ENCODE measurements at places on chromosomes 16 and 17.

GRCh38 chr16:82630219-82630618 is 3.5 kb downstream of the CDH13 start:
- DNase-seq, result no peak

DNA sequence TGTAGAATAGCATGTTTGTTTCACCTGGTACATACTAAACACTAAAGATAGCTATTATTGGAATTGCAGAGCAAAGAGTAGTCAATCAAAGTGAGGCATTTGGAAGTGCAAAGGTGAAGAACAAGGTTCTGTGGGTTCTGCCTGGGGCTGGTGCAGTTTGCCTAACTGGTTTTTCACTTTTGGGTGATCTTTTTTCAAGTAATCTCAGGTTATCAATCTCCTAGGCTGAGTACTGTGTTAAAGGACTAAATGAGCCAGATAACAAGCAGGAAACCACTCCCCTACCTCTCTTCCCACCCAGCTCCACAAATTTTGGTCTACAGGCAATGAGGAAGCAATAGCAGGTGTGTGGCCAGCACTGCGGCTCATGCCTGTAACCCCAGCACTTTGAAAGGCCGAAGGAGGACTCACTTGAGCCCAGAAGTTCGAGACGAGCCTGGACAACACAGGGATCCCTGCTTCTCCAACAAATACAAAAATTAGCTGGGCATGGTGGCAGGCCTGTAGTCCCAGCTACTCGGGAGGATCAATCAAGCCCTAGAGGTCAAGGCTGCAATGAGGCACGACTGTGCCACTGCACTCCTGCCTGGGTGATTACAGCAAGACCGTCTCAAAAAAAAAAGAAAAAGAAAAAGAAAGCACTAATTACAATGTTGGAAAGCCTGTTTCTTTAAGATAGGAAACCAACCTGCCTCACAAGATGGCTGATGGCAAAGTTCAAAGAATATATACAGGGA is 2.0 kb upstream of the NTAN1 start:
- no peak for DNase-seq

DNA sequence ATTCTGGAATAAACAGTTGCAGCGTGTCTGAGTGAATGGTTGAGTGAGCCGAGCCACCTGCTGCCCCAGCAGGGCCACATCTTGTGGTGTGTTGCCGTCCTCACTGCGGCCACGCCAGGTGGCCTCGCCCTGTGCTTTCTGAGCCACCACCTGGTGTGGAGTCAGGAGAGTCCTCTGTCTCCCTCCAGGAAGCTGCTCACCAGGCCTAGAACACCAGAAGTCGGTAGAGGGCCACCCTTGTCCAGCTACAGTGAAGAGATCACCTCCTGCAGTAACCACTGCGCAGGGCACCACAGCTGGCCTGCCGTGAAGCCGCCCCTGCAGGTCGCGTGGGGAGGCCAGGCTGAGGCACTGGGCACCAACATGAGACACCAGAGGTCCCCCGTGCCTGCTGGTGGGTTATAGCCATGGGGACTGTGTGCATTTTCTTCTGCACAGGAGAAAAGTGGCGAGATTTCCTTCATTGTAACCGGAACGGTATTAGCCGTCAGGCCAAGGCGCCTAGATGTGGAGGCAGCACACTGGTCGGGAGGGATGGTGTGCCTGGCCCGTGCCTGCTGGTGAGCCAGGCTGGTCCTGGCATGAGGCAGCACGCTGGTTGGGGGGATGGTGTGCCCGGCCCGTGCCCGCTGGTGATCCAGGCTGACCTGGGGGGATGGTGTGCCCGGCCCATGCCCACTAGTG is 28.9 kb upstream of the FOXK2 start:
- no peak for DNase-seq

DNA sequence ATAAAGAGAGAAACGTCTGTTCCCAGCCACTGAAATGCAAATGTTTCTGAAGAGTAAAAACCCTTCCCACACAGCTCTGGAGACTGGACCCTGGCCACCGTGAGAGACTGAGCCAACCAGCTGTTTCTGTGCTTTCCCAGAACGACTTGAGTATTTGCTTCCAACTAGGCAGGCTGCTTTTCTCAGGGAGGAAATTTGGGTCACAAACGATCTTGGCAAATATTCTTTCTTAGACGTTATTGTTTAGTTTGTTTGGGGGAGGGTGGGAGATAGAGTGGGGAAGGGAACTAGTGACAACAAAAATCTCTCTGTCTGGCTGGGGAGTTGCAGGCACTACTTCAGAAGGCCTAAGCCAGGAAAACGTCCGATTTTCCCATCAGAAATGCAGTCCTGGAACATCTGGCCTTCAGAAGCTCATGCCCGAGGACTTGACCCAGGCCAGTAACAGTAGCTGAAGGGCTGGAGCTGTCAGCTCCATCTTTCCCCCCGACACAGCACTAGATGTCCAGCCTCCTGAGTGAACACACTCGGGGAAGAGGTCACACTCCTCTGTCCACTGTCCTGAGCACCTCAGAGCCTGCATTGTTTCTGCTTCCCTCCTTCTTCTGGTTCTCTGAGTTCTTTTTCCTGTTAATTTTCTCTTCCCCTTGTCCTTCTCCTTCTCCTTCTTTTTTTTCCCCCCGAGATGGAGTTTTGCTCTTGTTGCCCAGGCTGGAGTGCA is 4.0 kb downstream of the CCDC92B start:
- DNase-seq, result peak; percentile 26

DNA sequence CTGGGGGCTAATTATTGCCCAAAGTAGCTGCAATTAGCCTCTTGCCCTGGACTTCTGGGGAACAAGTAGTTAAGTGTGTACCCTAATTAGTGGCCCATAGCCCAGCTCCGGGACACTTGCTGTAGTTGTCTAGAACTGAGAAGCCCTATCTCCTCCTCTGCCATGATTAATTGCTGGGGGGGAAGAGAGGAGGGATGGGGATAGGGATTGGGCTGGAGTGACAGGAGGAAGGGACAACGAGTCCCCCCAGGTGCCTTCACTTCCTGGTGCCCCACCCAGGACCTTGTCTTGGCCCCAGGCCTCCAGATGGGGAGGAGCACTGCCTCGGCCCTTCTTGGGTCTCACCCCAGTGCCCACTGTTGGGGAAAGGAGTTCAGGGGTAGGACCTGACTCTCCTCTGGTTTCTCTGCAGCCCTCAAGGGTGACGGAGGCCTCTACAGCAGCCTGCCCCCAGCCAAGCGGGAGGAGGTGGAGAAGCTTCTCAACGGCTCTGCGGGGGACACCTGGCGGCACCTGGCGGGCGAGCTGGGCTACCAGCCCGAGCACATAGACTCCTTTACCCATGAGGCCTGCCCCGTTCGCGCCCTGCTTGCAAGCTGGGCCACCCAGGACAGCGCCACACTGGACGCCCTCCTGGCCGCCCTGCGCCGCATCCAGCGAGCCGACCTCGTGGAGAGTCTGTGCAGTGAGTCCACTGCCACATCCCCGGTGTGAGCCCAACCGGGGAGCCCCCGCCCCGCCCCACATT is 17.4 kb downstream of the NGFR start:
- DNase-seq, result no peak

DNA sequence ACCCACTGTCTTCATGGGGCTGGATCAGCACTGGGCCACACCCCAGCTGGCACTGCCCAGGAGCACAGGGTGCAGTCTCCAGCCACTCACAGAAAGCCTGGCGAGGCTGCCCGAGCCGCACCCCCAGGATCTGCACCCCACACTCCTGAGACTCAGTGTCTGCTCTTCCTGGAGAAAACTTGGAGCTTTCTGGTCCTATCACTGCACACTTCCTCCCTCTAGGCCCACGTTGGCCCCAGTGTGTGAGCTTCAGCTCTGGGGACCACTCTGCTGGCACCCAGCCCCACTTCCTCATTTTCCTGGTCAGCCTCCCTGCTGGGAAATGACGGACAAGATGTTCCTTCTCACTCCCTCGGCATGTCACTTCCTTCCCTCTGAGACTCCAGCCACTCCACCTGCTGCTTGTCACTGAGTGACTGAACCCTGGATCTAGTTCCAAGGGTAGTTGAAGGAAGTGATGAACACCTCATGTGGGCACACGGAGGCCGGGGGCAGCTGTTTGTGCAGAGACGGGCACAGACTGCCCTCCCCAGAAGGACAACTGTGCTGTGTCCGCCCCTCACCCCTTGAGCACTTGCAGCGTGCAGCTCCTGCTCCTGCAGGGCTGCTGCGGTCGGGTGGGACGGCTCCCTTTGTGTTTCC is 29.0 kb downstream of the ZC3H18 start:
- peak; percentile 72 for DNase-seq

- no peak for DNase-seq
Observed at GRCh38 chr16:90078579-90078895, 1.4 kb upstream of the PRDM7 start.

GRCh38 chr17:17762744-17763105 is 74.1 kb downstream of the SREBF1 start:
- DNase-seq, result no peak

DNA sequence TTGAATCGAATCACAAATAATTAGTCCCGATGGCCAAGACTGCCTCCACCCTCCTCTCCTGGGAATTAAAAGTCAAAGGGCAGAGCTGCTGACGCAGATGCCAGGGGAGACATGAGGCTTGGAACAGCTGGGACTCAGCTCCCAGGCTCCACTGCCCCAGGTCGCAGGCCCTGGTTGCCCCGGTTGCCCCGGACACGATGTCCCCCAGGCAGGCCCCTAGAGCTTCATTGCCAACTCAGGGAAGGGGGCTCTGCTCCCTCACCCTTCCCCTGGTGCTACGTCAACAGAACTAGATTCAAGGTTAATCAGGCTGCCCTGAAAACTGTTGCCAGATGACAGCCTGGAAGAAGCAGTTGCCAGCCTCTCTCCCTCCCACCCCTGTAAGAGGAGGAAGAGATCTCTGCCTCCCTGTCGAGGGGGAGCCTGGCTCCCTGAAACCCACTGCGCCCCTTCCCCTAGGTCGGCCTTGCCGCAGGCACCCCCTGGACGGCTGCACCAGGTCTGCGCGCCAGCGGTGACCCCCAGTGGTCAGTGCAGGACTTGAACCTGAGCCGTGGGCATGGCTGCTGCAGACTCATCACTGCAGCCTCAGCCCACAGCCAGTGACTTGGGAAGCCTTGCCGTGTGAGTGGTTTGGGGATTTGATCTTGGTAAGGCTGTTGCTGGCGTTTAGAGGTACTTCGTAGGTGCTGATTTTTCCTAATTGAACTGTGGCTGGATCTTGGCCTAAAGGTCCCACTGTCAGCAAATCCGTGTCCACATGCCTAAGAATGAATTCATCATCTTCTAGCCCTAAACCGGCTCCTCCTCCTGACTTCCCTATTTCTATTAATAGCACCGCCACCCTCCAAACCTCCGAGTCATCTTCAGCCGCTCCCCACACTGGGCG is 84.1 kb upstream of the TOB1 start:
- DNase-seq, result peak; percentile 80

GRCh38 chr17:40462343-40463121 is 19.3 kb downstream of the IGFBP4 start:
- DNase-seq, result no peak

DNA sequence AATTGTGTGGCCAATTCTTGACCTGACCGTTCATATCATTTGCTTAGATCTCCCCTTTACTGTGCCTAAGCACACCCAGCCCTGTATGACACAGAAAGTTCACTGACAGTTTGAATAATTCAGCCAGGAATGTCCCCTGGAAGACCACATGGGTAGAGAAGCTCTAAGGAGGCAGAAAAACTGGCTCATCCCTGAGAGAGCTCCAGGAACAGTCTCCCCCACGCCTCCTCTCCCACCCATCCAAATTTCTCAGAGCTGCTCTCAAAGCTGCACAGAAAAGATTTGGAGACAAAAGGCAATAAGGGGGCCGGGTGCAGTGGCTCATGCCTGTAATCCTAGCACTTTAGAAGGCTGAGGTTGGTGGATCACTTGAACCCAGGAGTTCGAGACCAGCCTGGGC is 11.2 kb downstream of the PRAC1 start:
- no peak for DNase-seq

- DNase-seq, result peak; percentile 79
Observed at GRCh38 chr16:75555213-75555706, 792 bp downstream of the TMEM231 start.

GRCh38 chr17:69593351-69593715 is 178.8 kb downstream of the MAP2K6 start:
- no peak for DNase-seq

DNA sequence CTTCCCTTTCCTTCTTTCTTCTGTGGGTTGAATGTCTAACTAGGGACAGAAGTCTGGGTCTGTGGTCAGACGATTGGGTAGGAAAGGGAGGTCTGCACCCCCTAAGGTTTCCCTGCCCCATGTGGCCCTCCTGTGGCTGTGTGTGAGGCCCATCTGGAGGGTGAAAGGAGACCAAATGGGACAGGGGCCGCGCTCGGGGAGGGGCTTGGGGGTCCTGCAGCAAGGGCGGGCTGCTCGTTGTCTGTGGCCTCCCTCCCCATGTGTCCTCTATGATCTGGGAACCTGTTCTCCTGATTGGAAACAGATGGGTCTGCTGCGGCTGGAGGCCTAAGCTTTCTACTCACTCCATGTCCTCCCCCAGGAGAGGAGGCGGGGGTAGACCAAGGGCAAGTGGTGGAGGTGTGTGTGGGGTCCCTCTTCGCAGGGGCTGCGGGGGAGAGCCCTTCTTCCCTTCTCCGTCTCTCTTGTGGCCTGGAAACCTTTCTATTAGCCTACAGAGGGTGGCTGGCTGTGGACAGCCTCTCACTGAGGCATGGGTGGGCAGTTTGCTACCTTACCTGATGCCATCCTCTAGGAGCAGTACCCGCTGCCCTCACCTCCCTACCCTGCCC is 18.6 kb downstream of the IGFBP4 start:
- DNase-seq, result no peak

- DNase-seq, result no peak
Observed at GRCh38 chr16:56709443-56710040, 20.4 kb upstream of the NUP93 start.

DNA sequence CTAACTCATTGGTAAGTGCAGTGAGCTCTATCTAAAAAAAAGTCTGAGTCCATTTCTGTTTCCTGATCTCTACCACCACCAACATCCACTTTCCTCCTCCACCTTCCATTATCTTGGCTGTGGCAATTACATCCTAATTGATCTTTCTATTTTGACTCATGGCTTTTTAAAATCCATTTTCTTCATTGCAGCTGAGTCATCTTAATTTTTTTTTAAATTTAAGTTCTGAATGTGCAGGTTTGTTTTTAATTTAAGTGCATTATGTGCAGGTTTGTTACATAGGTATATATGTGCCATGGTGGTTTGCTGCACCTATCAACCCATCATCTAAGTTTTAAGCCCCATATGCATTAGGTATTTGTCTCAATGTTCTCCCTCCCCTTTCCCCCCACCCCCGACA is 390.7 kb downstream of the XYLT1 start:
- no peak for DNase-seq

DNA sequence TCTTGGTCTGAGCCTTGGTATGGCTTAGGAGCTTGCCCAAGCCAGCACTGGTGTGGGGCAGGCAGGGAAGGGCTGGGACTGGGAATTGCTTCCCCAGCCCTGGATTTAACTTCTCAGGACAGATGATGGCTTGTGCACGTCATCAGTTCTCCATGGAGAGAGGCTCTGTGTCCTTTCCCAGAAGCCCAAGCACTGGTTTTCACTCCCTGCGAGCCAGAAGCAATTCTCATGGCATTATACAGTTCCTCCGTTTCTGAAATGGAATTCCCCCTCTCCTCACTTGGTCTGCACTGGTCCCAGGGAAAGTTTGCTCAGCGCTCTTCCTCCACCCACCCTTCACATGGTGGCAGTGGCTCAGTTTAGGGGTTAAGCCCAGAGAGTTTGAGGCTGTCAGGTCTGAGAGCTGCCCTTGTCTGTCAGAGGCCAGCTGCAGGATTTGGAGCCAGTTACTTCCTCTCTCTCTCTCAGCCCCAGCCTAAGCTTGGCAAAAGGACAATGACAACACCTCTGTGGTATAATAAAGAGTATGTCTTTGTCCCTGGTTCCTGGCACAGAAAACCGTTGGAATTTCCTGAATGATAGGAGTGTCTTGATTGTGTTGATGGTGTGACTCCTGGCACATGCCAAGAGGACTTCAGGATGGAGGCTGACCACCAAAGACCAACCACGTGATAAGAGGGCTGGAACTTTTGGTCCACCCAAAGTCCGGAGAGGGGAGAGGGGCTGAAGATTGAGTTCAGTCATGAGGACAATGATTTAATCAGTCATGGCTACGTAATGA is 219.6 kb upstream of the TNRC6C start:
- DNase-seq, result peak; percentile 31

Data from mucosa of gallbladder (tissue), 1 donor.